ENCODE measurements at places on chromosomes 2 and 18.

DNA sequence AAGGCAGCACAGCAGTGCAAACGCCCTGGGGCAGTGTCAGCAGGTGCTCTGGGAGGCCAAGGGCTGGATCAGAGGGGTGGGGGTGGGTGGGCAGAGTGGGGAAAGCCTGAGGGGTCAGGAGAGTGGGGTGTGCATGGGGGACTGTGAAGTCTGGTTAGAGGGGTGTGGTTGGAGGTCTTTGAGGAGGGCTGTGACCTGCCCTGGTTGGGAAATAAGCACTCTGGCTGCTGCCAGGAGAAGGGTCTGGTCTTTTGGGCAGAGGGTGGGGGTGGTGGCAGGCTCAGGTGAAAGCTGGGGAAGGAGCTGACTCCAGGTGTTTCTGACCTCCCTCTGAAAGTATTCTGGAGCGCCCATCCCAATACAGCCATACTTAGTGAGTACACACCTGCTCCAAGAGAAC, 4.2 kb downstream of the ALPI start:
- no peak for DNase-seq

- DNase-seq = no peak
These were observed 169.3 kb upstream of the FN1 start for GRCh38 chr2:215605214-215605613.

DNA sequence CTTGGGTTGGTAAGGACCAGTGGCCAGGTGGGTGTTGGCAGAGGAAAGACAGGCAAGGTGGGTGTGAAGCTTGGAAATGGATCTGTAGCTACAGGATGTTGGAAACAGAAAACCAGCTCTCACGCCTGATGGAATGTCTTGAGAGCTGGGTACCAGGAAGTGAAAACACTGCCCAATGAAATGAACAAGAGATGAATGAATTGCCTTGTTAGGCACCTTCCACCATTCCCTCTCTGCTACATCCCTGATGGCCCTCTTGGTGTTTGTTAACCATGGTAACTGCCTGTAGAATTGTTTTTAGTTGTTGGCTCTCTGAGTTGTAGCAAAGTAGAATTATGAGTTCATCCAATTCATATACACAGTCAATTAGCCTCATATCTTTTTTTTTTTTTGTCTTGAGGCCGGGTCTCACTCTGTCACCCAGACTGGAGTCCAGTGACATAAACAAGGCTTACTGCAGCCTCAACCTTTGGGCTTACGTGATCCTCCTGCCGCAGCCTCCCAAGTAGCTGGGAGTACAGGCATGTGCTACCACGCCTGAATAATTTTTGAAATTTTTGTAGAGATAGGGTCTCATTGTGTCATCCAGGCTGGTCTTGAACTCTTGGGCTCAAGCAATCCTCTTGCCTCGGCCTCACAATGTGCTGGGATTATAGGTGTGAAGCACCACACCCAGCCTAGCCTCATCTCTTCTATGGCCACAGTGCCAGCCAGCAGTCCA, 9.5 kb downstream of the KCMF1 start:
- DNase-seq = no peak

DNA sequence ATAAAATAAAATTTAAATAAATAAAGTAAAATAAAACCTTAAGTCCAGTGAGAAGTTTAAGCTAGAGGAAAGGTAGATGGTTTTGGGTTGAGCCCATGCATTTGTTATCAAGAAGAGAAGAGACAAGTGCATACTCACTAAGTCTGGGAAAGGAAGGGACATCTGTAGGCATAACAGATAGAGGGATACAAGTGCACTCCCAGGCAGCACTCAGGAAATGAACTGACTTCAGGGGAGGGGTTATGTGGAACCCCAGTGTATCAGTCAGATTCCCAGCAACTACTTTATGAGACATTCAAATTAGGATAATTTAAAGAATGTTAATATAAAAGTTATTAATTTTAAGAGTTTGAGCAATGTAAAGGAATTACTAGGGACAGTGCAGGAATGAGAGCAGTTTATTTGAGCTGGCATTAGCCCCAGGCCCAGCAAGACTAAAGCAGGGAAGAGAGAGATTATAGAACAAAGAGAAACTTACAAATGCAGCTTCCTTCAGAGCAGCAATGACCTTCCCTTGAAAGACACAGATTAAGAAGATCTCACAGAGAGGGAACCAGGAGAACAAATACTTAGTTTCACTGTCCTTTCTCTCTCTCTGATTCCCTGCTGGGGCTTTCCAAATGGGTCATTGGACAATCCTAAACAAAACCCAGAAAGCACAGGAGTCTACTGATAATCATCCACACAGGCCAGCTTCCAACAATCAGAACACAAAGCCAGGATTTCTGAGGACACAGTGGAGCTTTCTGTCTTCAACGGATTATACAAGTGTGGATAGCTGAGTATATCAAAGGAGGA, 109.7 kb downstream of the ERBB4 start:
- DNase-seq = no peak

GRCh38 chr2:202486351-202486750, 110.2 kb downstream of the BMPR2 start:
- no peak for DNase-seq

DNA sequence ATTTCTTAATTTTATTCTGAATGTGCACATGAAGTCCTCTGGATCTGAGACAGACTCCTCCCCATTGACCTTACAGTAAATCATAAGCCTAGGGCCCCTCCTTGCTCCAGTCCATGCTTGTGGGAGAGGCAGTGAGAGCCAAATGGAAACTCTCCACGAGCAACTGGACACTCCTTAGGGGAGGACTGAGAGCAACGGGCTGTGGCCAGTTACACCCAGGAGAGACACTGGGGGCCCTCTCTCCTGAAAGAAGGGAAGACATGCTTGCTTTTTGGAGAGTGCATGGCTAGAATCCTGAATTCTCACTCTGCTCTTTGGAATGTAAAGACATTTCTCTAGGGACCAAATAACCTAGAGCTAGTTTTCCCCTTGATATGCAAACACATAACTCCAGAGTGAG, 49.0 kb upstream of the BIN1 start:
- DNase-seq = no peak

GRCh38 chr18:22459491-22459890, 41.8 kb upstream of the CTAGE1 start:
- DNase-seq = no peak
